ENCODE measurements at places on chromosomes 3 and 15. TPM values are rescaled to one million over a fixed set of nuclear protein-coding genes. Genes with fewer than 3 reads are reported as not detected.

The AHSG gene
- not detected for total RNA-seq

The RBP2 gene
- not detected for total RNA-seq

The NAA80 gene
- total RNA-seq = 8.5 TPM

The ATP13A4 gene
- 0.39 TPM for total RNA-seq

The PP2D1 gene
- total RNA-seq = not detected

The GOLGA8T gene
- not detected for total RNA-seq

GRCh38 chr3:115062009-115062408 lies 85.1 kb downstream of the ZBTB20 start:
- no peaks in the 10 kb centered on the region for H3K27me3 ChIP-seq
- H3K4me3 ChIP-seq = no peak overlapping the region
- H3K27ac ChIP-seq = no peak overlapping the region
- H3K36me3 ChIP-seq = no peaks in the 10 kb centered on the region
- peaks cover 5% of the 10 kb centered on the region for H3K4me1 ChIP-seq

GRCh38 chr15:40584191-40584590 lies 9.9 kb upstream of the KNL1 start:
- H3K4me3 ChIP-seq = no peak overlapping the region
- DNase-seq = no peak
- H3K27me3 ChIP-seq = no peaks in the 10 kb centered on the region
- H3K4me1 ChIP-seq = no peaks in the 10 kb centered on the region

The THPO gene
- 0.45 TPM for total RNA-seq

DNA sequence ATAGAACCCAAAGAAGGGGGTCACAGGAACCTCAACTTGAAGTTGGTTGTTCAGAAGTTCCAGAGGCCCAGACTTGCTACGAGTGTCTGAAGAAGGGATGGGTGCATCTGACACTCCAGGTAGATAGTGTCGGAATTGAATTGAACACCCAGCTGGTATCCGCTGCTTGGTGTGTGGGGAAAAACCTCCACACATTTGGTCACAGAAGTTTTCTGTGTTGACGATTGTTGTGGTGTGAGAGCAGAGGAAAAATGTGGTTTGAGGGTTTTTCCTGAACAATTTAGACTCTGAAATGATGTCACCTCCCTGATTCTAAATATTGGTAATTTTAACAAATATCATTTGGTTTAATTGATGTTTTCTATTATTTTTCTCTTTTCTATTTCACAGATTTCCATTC lies 218.8 kb upstream of the CTNNB1 start:
- H3K27ac ChIP-seq = no peak overlapping the region
- no peak overlapping the region for H3K4me3 ChIP-seq
- H3K36me3 ChIP-seq = no peaks in the 10 kb centered on the region

The ADIPOQ gene
- 0.17 TPM for total RNA-seq

DNA sequence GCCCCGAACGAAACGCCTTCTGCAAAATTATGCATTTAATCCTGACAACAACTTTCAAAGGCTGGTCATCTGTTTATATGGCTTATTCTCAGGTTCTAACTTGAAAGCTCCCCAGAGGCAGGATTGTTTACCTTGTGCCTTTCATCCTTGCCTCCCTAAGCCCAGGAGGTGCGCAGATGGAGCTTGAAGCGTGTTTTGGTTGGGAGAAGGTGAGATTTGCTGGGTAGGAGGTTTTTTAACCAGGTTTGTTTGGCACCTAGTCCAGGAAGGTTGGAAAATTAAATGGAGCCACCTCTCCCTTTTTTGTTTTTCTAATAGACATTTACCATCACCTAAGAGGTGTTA lies 675 bp downstream of the TSEN2 start:
- H3K4me3 ChIP-seq = peak overlapping the region; percentile 68
- no peak for DNase-seq
- peaks cover 24% of the 10 kb centered on the region for H3K4me1 ChIP-seq

DNA sequence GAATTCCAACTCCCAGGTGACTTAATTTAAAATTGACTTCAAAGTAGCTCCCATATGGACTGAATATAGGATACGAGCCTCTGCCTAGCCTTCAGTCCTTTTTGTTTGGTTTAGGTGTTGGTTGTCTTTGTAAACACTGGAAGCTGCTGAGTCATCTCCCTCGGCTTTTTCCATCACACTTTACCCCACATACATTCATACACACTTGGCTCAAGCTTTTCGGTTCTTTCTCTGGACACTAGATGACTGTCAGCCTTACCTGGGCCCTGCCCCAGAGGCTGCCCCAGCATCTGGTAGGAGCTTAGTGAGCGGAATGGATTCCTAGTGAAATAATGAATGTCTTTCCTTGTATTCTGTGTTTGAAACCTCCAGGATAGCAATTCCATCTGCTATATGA lies 201.5 kb upstream of the IL12A start:
- DNase-seq = no peak
- no peaks in the 10 kb centered on the region for H3K27me3 ChIP-seq
- peak overlapping the region; percentile 88 for H3K27ac ChIP-seq
- H3K36me3 ChIP-seq = no peaks in the 10 kb centered on the region

GRCh38 chr3:103388214-103388613 lies 953.4 kb downstream of the ZPLD1 start:
- no peak for DNase-seq
- H3K36me3 ChIP-seq = no peaks in the 10 kb centered on the region
- no peaks in the 10 kb centered on the region for H3K27me3 ChIP-seq
- H3K4me1 ChIP-seq = no peaks in the 10 kb centered on the region
- no peak overlapping the region for H3K27ac ChIP-seq

DNA sequence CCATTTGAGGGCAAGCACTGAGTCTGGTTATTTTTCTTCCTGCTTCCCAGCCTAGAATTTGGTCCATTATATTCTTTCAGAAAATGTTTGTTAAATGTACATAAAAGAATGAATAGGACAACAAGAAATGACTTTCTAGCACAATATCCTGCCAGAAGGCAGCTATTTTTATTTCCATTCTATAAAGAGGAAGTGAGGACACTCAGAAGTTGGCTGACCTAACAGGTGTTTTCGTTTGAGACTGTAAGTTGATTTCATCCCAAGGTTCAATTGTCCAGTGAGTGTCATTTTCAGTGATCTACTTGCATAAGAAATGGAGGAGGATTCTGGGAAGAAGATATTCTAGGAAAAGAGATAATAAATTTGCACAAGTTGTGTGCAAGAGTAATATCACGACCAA lies 191.9 kb upstream of the POU1F1 start:
- no peaks in the 10 kb centered on the region for H3K4me1 ChIP-seq
- H3K27me3 ChIP-seq = no peaks in the 10 kb centered on the region
- no peak overlapping the region for H3K4me3 ChIP-seq

- no peaks in the 10 kb centered on the region for H3K4me1 ChIP-seq
- no peaks in the 10 kb centered on the region for H3K27me3 ChIP-seq
- no peak for DNase-seq
- H3K4me3 ChIP-seq = no peak overlapping the region
- no peak overlapping the region for H3K27ac ChIP-seq
- H3K36me3 ChIP-seq = no peaks in the 10 kb centered on the region
These were observed 149.6 kb downstream of the CHL1 start for GRCh38 chr3:346186-346585.

DNA sequence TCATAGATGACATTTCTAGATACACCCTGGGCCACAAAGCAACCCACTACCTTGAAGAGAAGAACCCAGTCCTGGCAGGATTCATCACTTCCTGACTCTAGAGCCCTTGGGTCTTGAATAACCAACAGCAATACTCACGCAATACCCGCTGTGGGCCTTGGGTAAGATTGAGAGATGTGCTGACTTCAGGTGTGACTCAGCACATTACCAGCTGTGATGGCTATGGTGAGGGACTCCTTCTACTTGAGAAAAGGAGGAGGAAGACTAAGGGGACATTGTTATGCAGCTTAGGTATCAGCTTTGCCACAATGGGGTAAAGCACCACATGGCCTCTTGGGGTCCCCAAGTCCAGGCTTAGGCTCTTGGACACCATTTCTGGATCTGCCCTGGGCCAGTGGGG lies 14.9 kb downstream of the C3orf33 start:
- no peak overlapping the region for H3K27ac ChIP-seq
- DNase-seq = no peak
- H3K4me1 ChIP-seq = no peaks in the 10 kb centered on the region
- no peak overlapping the region for H3K4me3 ChIP-seq
- H3K27me3 ChIP-seq = no peaks in the 10 kb centered on the region

The KLHL40 gene
- total RNA-seq = not detected

- no peaks in the 10 kb centered on the region for H3K27me3 ChIP-seq
- no peak overlapping the region for H3K27ac ChIP-seq
- no peaks in the 10 kb centered on the region for H3K4me1 ChIP-seq
- no peaks in the 10 kb centered on the region for H3K36me3 ChIP-seq
These were observed 850.8 kb upstream of the ROBO1 start for GRCh38 chr3:80618295-80619256.

The GCNT3 gene
- not detected for total RNA-seq

DNA sequence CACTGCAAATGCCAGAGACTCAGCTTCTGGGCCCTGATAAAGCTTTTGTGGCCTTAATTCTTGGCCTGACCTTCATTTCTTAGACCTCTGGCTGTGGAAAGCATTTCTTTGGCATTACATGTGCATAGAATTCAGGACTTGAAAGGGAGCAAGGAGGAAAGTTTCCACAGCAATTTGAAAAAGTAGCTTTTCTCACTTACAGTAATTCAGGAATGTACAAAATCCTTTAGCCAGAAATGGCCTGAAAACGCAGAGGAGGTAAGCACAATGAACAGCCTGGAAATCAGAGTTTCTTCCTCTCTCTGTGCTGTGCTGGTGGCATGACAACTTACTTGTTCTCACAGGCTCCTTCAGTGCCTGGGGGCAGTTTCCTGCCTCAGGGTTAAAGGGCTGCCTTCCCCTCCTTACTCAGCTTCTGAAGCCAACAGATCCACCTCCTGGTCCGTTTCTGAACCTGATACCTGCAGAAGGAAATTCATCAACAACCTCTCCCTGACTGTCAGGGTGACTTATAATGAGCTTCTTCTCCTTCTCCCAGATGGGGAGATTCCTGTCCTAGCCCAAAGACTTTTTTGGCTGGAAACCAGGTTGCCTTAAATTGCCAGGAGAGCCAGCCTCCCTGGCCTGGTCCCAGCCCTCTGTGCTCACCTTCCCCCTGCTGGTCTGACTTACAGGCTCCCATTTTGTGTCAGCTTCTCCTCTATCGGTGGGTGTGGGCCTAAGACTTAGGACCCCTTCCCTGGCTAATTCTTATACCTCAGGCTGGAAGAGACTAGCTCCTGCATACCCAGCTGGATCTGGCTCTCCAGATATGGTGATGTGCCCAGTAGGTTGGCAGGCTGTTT lies 102.3 kb downstream of the MYRIP start:
- no peak overlapping the region for H3K4me3 ChIP-seq
- no peak for DNase-seq
- no peaks in the 10 kb centered on the region for H3K36me3 ChIP-seq
- no peak overlapping the region for H3K27ac ChIP-seq

The CYP1A2 gene
- not detected for total RNA-seq

DNA sequence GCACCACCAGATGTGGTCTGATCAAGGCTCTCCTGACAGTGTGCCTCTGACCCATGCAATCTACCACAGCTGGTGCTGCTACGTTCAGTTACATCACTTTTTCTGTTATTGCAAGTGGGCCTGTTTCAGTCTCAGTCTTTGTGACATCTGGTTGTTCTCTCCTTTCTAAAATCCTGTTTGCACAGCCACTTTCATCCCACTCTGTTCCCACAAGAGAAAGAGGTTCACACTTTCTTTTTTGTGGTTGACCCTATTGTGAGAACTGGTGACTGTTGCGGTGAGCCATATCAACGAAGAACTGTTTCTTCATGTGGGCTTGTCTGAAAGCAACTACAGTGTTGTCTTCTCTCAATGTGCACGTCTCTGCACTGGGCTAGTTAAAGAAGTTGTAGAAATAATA lies 342.8 kb upstream of the ARPP21 start:
- DNase-seq = no peak
- no peaks in the 10 kb centered on the region for H3K27me3 ChIP-seq
- no peak overlapping the region for H3K4me3 ChIP-seq
- no peak overlapping the region for H3K27ac ChIP-seq

GRCh38 chr15:99090011-99090699 lies 14.7 kb upstream of the SYNM start:
- no peaks in the 10 kb centered on the region for H3K36me3 ChIP-seq
- DNase-seq = no peak
- H3K27ac ChIP-seq = no peak overlapping the region
- no peaks in the 10 kb centered on the region for H3K4me1 ChIP-seq
- no peaks in the 10 kb centered on the region for H3K27me3 ChIP-seq

GRCh38 chr3:124168271-124168670 lies 176.3 kb upstream of the ROPN1 start:
- peaks cover 8% of the 10 kb centered on the region for H3K4me1 ChIP-seq
- H3K36me3 ChIP-seq = no peaks in the 10 kb centered on the region
- DNase-seq = no peak
- no peak overlapping the region for H3K4me3 ChIP-seq
- no peak overlapping the region for H3K27ac ChIP-seq

GRCh38 chr3:13132731-13133410 lies 59.6 kb upstream of the IQSEC1 start:
- DNase-seq = no peak
- H3K27ac ChIP-seq = no peak overlapping the region
- H3K27me3 ChIP-seq = peaks cover 29% of the 10 kb centered on the region
- H3K36me3 ChIP-seq = no peaks in the 10 kb centered on the region
- H3K4me1 ChIP-seq = no peaks in the 10 kb centered on the region

DNA sequence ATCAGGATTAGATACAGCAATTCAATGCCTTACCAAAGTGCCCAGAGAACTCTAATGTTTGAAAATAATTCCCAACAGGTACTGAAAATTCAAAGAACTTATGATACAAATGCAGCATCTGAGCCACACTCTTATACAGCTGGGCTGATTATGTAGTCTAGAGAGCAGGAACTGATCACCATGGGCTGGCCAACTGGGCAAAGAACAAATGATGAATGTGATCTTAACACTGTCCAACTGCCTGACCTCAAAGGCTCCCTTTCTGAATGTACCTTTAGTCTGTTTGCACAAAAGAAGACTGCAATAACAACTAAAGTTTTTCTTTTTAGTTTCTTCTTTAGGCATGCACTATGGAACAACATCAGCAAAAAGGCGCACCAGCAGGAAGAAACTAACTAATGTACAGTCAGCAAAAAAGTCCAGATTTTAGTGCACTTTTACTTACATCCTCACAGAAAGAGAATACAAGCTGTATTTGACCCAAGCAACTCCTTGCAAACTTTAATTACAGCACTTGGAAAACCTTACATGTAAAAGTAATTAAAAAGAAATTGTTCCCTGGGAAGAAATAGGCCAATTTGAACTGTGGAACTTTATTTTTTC lies 1095.1 kb downstream of the IGSF11 start:
- DNase-seq = no peak
- H3K27ac ChIP-seq = no peak overlapping the region
- H3K4me3 ChIP-seq = no peak overlapping the region
- H3K4me1 ChIP-seq = no peaks in the 10 kb centered on the region

The CERS3 gene
- total RNA-seq = 0.11 TPM

- no peaks in the 10 kb centered on the region for H3K36me3 ChIP-seq
- no peaks in the 10 kb centered on the region for H3K4me1 ChIP-seq
- no peaks in the 10 kb centered on the region for H3K27me3 ChIP-seq
These were observed 146.6 kb downstream of the CHSY1 start for GRCh38 chr15:101105059-101105891.

The SLC28A2 gene
- total RNA-seq = not detected

Data from esophagus muscularis mucosa (tissue), 4 donors.